Central memory CD8-positive, alpha-beta T cell (primary cell): ENCODE measurements at places on chromosomes 13 and 19.

DNA sequence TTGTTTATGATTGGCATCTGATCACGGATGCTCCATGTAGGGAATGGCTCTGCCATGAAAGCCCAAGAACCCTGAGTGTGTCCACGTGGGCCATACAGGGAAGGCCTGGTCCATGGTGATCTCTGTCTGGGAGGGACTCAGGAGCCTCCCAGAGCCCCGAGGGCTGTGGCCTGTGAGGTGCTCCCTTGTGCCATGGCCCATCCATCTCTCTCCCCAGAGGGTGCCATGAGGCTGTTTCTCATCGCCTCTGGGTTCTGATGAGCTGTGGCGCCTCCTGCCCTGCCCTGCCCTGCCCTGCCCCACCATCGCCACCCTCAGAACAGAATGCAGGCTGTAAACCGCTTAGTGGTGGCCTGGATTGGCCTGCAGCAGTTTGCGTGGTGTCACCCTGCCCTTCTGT is 83.1 kb downstream of the ATP11A start:
- peaks cover 2% of the 10 kb centered on the region for H3K36me3 ChIP-seq
- no peak overlapping the region for H3K27ac ChIP-seq
- H3K4me1 ChIP-seq: peaks cover 23% of the 10 kb centered on the region

DNA sequence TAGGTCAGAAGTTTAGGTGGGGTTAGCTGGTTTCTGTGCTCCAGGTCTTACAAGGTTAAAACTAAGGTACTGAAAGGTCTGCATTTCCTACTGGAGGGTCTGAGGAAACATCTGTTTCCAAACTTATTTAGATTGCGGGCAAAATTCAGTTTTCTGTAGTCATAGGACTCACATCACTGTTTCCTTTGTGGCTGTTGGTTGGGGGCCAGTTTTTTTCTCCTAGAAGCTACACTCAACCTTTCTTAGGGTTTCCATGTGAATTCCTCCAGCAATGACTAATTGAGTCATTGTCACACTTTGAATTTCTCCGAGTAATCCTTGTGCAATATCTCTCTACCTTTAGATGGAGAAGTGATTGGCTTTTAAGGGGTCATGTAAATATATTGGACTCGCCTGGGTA is 773.4 kb upstream of the SLITRK1 start:
- no peaks in the 10 kb centered on the region for H3K27me3 ChIP-seq
- DNase-seq: no peak
- no peak overlapping the region for H3K27ac ChIP-seq
- no peak overlapping the region for H3K4me3 ChIP-seq
- H3K36me3 ChIP-seq: no peaks in the 10 kb centered on the region
- H3K4me1 ChIP-seq: no peaks in the 10 kb centered on the region

DNA sequence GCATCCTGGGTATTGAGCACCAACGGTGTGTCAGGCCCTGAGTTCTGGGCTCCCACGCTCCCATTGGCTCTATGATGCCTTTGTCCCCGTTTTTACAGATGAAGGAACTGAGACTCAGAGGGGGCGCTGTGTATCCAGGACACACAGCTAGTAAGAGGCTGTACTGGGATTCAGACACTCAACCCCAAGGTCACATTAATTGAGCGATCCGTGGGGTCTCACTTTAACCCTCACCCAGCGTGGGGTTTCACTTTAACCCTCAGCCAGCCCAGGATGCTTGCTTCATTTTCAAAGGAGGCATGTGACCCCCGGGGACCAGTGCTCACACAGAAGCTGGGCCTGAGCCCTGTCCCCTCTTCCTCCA is 42.6 kb downstream of the CYP4F22 start:
- DNase-seq: no peak
- peaks cover 5% of the 10 kb centered on the region for H3K36me3 ChIP-seq
- peak overlapping the region; percentile 83 for H3K4me3 ChIP-seq

- DNase-seq: no peak
- no peak overlapping the region for H3K27ac ChIP-seq
- H3K4me1 ChIP-seq: peaks cover 33% of the 10 kb centered on the region
Observed at GRCh38 chr19:9931629-9932028, 4.7 kb downstream of the OLFM2 start.

DNA sequence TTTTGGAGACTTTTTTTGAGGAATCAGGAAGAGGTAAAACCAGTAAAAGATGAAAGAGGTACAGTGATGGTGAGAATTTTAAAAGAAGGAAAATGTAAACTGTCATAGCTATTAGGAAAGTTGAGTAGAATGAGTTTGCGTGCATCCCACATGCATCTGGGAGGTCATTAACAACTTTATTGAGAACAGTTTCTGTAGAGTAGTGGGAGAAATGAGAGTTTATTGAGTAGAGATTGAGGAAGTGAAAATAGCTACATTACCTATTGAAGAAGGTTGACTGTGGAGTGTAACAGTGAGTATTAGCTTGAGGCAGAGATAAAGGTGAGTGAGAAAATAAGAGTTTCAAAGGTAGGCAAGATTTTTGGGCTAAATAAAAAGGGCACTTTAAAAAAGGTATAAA is 38.7 kb downstream of the BRCA2 start:
- H3K27ac ChIP-seq: no peak overlapping the region
- H3K4me3 ChIP-seq: no peak overlapping the region
- no peak for DNase-seq
- no peaks in the 10 kb centered on the region for H3K4me1 ChIP-seq
- H3K36me3 ChIP-seq: peaks cover 5% of the 10 kb centered on the region
- no peaks in the 10 kb centered on the region for H3K27me3 ChIP-seq

DNA sequence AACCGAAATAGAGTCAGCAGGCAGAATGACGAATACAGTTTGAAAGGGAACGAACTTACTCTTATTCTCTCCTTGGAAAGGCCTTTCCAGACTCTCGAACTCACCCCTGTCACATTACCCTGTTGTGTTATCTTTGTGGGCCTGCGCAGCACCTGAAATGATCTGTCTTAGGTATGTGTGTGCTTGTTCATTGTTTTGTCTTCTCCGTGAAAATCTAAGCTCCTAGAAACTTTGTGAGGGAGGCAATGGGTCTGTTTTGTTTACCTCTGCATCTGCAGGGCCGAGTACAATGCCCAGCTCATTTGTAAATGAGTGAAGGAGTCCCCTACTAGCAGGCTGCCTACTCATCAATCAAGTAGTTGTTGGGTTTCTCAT is 19.6 kb downstream of the HMGB1 start:
- H3K27ac ChIP-seq: no peak overlapping the region
- no peaks in the 10 kb centered on the region for H3K27me3 ChIP-seq
- H3K4me3 ChIP-seq: no peak overlapping the region
- peaks cover 2% of the 10 kb centered on the region for H3K4me1 ChIP-seq
